ENCODE measurements at places on chromosomes 7 and 10.

GRCh38 chr7:131508754-131509486 is 47.5 kb downstream of the PODXL start:
- no peak for DNase-seq

DNA sequence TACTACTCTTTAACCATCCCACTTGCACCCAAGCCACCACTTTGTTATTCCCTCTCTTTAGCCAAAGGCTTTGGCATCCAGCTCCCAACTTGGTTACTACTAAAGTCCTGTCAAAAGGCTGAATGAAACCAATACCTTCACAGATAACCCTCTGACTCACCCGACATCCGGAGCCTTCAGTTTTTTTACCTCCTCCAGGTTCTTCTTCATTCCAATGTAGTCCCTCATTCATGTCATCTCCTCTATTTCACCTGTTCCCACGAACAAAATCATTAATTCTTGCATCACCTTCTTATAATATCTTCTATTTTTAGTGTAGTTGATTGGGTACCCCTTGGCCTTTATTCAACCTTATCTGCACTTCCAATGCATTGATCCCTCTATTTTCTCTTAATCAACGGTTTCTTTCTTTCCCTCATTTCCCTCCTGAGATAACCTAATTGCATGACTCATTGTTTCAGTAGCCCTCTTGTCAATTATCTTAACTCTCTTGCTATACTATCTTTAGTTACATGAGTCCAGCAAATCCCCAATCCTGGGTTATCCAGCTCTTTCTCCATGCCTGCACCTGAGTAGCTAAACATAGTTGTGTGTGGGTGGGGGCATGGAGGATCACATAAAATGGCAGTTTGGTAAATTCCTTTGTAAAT is 87.2 kb upstream of the COL1A2 start:
- DNase-seq = no peak

- no peak for DNase-seq
Observed at GRCh38 chr10:62266611-62267010, 2.0 kb downstream of the RTKN2 start.

DNA sequence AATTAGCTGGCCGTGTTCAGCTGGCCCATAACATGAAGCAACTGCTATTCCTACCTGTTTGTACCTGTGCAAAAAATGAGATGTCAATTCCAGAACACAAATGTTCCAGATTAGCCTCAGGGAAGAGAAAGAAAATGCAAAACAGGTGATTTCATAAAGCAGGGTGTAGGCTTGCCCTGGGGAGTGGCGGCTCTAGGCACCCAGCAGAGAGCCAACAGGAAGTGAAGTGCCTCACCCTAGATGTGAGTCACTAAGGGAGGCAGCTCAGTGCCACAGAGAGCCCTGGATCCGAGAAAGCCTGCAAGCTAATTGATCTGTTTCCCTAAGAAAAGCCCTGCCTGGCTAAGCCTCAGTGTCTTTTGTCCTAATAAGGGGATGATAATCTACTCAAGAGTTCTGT is 240.0 kb downstream of the ARHGAP21 start:
- no peak for DNase-seq

Measured in stimulated activated CD4-positive, alpha-beta T cell treated with anti-CD3 and anti-CD28 coated beads, Interleukin-1b, Interleukin-23, amount 100 ng/mL, for 1 hour (primary cell).